Naive B cell (primary cell): ENCODE measurements at places on chromosomes 7 and 10.

GRCh38 chr7:158128572-158128971, 459.1 kb downstream of the PTPRN2 start:
- DNase-seq = no peak
- H3K36me3 ChIP-seq = no peaks in the 10 kb centered on the region
- no peak overlapping the region for H3K4me3 ChIP-seq
- H3K27me3 ChIP-seq = no peaks in the 10 kb centered on the region
- H3K27ac ChIP-seq = no peak overlapping the region
- H3K4me1 ChIP-seq = no peaks in the 10 kb centered on the region

DNA sequence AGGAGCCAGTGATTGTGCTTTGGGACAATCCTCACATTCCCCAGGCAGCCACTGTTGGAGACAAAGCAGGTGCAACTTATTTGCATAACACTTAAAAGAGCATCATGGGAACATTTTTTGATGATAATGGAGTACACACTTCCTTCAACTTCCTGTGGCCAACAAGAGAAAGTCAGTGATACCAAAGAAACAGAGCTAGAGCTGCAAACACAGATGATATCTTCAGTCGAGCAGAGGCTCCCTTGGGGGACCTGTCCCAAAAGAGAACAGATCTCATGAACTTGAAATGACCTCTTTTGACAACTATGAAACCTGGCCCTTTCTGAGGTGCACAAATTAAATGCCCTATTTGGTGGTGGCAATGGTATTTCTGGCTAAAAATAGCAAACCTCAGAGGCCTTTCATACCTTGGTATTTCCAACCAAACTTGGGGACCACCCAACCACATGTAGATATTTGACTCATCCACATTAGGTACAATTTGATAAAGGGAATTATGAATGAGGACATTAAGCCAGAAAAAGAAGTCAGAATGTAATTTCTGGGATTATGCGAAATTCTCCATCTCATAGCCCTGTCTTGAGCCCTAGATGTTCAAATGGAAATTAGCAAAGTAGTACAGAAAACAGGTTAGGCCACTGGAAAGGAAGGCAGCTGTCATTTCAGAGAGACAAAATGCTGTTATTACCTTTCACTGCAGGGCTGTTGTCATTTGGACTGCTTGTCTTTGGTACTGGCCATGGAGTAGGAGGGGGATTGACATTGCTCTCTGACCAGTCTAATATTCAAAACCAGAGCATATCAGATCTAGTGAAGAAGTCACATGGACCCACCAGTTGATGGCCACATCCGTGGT, 146.2 kb downstream of the ICA1 start:
- H3K4me3 ChIP-seq = peak overlapping the region; percentile 71
- peak overlapping the region; percentile 95 for H3K27ac ChIP-seq
- peak; percentile 5 for DNase-seq
- no peaks in the 10 kb centered on the region for H3K27me3 ChIP-seq

DNA sequence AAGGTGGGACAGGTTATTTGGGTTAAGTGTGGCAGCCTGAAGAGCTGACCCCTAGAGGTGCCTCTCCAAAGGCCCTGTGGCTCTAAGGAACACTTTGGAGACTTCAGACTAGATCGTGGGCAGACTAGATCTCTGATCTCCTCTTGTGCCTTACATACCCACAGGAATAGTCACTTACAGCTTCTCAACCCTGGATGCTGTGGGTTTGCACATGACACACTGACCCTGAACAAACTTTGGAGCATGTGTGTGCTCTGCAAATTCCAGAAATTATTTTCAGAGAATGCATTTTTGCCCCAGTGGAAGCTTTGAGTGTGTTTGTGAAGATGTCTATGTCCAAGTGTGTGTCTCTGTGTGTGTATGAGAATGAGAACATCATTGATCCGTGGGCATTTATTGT, 119.6 kb downstream of the EMX2 start:
- no peak for DNase-seq
- H3K27me3 ChIP-seq = no peaks in the 10 kb centered on the region
- H3K36me3 ChIP-seq = no peaks in the 10 kb centered on the region

GRCh38 chr7:142614116-142614515, 135.2 kb upstream of the PRSS1 start:
- DNase-seq = no peak
- no peak overlapping the region for H3K27ac ChIP-seq
- H3K4me1 ChIP-seq = no peaks in the 10 kb centered on the region
- H3K4me3 ChIP-seq = no peak overlapping the region
- H3K27me3 ChIP-seq = peaks cover 44% of the 10 kb centered on the region

- H3K27ac ChIP-seq = no peak overlapping the region
- no peak for DNase-seq
- no peaks in the 10 kb centered on the region for H3K4me1 ChIP-seq
Measured at GRCh38 chr10:85225311-85225710, 896.9 kb downstream of the CCSER2 start.

DNA sequence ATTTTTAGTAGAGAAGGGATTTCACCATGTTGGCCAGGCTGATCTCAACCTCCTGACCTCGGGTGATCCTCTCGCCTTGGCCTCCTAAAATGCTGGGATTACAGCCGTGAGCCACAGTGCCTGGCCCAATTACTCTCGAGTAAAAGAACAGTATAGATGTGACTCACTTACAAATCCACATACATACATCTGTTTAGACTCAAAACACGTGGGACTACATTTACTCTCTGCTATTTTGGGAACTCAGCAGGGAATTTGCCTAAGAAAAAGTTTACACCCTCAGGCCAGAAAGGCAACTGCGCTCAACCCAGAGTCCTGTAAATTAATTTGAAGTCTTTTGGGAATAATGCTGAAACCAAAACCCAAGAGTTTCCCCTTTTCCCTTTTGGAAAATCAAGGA, 289.7 kb downstream of the KLF6 start:
- H3K36me3 ChIP-seq = peaks cover 7% of the 10 kb centered on the region
- no peak overlapping the region for H3K27ac ChIP-seq
- no peaks in the 10 kb centered on the region for H3K27me3 ChIP-seq
- no peaks in the 10 kb centered on the region for H3K4me1 ChIP-seq
- no peak for DNase-seq

DNA sequence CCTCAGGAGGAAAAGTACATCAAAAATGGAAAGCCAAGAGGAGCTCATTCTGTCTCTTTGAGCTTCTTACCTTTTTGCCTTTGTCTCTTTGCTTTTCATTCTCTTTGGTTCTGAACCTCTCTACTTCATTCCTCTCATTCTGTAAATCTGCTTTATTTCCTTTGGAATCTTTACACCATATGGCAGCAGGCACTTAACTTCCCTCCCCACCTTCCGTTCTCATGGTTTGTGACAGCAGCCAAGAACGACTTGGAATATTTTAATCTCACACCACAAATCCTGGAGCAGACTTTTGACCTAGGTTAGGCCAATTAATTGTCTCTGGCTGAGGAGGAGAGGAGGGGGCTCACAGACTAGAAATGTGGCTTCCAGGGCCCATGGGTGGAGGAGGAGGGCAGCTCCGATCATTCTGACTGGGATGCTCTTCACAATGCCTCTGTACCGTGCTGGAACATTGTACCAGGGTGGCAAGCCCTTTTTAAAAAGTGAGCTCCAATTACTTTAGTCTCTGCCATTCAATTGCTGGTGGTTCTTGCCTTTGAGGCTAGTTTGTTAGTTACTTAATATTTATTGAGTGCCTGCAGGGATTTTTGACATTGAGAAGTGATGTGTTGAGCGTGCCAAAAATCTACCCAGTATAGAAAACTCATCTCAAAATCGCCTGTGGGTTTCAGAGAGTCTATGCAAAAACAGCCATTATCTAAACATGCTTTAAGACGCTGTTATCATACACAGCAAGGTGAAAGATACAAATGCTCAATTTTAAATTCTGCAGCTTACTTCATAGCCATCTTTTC, 386.6 kb downstream of the DPP6 start:
- H3K36me3 ChIP-seq = no peaks in the 10 kb centered on the region
- H3K4me3 ChIP-seq = no peak overlapping the region
- H3K27me3 ChIP-seq = no peaks in the 10 kb centered on the region
- no peak for DNase-seq
- H3K27ac ChIP-seq = no peak overlapping the region

- H3K4me3 ChIP-seq = no peak overlapping the region
- peaks cover 16% of the 10 kb centered on the region for H3K27me3 ChIP-seq
- peaks cover 6% of the 10 kb centered on the region for H3K4me1 ChIP-seq
- no peak overlapping the region for H3K27ac ChIP-seq
Measured at GRCh38 chr7:95915731-95916130, 143.4 kb downstream of the DYNC1I1 start.

- H3K4me3 ChIP-seq = no peak overlapping the region
- no peak overlapping the region for H3K27ac ChIP-seq
- H3K36me3 ChIP-seq = peaks cover 34% of the 10 kb centered on the region
- H3K4me1 ChIP-seq = no peaks in the 10 kb centered on the region
Measured at GRCh38 chr7:32670110-32671025, 175.1 kb downstream of the AVL9 start.

- no peak overlapping the region for H3K4me3 ChIP-seq
- no peaks in the 10 kb centered on the region for H3K36me3 ChIP-seq
- H3K27me3 ChIP-seq = peaks cover 6% of the 10 kb centered on the region
- H3K27ac ChIP-seq = no peak overlapping the region
- DNase-seq = no peak
Measured at GRCh38 chr7:157432541-157432956, 95.7 kb downstream of the DNAJB6 start.

GRCh38 chr7:96052860-96053470, 268.9 kb downstream of the SLC25A13 start:
- H3K27ac ChIP-seq = no peak overlapping the region
- H3K4me1 ChIP-seq = no peaks in the 10 kb centered on the region
- no peaks in the 10 kb centered on the region for H3K27me3 ChIP-seq
- H3K36me3 ChIP-seq = no peaks in the 10 kb centered on the region
- no peak for DNase-seq

DNA sequence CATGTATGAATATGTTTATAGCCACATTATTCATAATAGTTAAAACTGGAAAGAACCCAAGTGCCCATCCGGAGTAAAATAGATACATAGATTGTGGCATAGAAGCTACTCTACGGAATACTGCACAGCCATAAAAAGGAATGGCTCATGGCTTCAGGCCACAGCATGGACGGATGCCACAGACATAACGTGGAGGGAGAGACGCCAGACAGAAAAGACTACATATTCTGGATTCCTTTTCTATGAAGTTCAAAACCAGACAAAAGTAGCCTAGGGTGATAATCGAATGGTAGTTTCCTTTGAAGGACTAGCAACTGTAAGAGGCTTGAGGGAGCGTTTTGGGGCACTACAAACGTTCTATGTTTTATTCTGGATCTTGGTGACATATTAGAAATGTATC, 58.9 kb upstream of the FOXI2 start:
- DNase-seq = no peak
- H3K27me3 ChIP-seq = peaks cover 9% of the 10 kb centered on the region
- no peak overlapping the region for H3K4me3 ChIP-seq
- no peak overlapping the region for H3K27ac ChIP-seq
- H3K4me1 ChIP-seq = no peaks in the 10 kb centered on the region

- DNase-seq = no peak
- H3K27me3 ChIP-seq = no peaks in the 10 kb centered on the region
- peaks cover 41% of the 10 kb centered on the region for H3K4me1 ChIP-seq
- peak overlapping the region; percentile 62 for H3K27ac ChIP-seq
- no peak overlapping the region for H3K4me3 ChIP-seq
- peaks cover 11% of the 10 kb centered on the region for H3K36me3 ChIP-seq
Measured at GRCh38 chr7:4712281-4713182, 30.4 kb downstream of the FOXK1 start.

DNA sequence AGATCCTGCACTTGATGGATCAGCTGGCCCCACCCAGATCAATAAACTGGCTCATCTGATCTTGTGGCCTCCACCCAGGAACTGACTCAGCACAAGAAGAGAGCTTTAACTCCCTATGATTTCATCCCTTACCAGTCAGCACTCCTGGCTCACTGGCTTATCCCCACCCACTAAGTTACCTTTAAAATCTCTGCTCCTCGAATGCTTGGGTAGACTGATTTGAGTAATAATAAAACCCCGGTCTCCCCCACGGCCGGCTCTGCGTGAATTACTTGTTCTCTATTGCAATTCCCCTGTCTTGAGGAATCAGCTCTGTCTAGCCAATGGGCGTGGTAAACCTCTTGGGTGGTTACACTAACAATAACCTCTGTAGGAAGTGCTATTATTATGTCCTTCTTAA, 83.7 kb downstream of the MBL2 start:
- H3K27me3 ChIP-seq = no peaks in the 10 kb centered on the region
- H3K4me1 ChIP-seq = no peaks in the 10 kb centered on the region
- no peak for DNase-seq
- no peak overlapping the region for H3K27ac ChIP-seq

GRCh38 chr10:122487174-122487765, 25.9 kb downstream of the HTRA1 start:
- H3K4me1 ChIP-seq = no peaks in the 10 kb centered on the region
- peaks cover 35% of the 10 kb centered on the region for H3K27me3 ChIP-seq
- H3K4me3 ChIP-seq = no peak overlapping the region
- no peak for DNase-seq
- no peaks in the 10 kb centered on the region for H3K36me3 ChIP-seq
- no peak overlapping the region for H3K27ac ChIP-seq

DNA sequence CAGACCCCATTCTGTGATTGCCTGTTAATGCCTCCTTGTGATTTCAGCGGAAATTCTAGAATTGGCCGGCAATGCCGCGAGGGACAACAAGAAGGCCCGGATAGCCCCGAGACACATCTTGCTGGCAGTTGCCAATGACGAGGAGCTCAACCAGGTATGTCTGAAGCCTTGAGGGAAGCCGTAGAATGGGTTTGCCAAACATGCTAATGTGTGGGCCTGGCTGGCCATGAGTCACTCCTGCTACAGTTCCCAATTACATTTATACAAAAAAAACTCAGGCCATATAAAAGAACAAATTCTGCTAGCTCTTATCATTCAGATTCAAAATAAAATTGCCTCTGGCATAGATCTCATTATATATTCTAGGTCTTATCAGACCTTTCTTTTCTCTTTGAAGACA, 37.4 kb downstream of the MACROH2A2 start:
- H3K27ac ChIP-seq = no peak overlapping the region
- H3K36me3 ChIP-seq = no peaks in the 10 kb centered on the region
- DNase-seq = no peak
- no peaks in the 10 kb centered on the region for H3K27me3 ChIP-seq
- no peak overlapping the region for H3K4me3 ChIP-seq
- H3K4me1 ChIP-seq = no peaks in the 10 kb centered on the region

DNA sequence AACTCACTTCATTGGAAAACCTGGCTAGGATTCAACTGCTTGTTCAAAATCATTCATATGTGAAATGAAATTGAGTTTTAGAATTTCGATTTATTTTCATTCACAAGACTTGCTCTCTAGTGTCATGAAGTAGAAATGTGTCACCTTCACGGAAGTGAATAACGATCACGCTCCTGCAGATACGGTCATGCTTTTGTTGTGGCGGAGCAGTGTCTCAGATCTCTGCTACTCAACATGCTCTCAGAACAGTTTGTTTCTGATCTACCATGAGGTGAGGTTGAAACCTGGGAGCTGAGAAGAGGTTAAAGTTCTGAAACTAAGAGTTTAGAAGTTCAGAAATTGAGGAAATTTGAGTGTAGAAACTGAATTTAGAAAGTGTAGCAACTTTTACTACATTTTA, 13.8 kb upstream of the PITRM1 start:
- no peak overlapping the region for H3K27ac ChIP-seq
- H3K27me3 ChIP-seq = peaks cover 19% of the 10 kb centered on the region
- no peak for DNase-seq
- no peak overlapping the region for H3K4me3 ChIP-seq
- H3K36me3 ChIP-seq = no peaks in the 10 kb centered on the region
- no peaks in the 10 kb centered on the region for H3K4me1 ChIP-seq

GRCh38 chr10:105149371-105149891, 508.3 kb downstream of the SORCS3 start:
- H3K27ac ChIP-seq = no peak overlapping the region
- no peak for DNase-seq
- no peaks in the 10 kb centered on the region for H3K36me3 ChIP-seq
- no peak overlapping the region for H3K4me3 ChIP-seq
- H3K27me3 ChIP-seq = no peaks in the 10 kb centered on the region

GRCh38 chr7:130364451-130364850, 15.8 kb upstream of the CPA1 start:
- peaks cover 3% of the 10 kb centered on the region for H3K36me3 ChIP-seq
- no peaks in the 10 kb centered on the region for H3K27me3 ChIP-seq
